ENCODE measurements at places on chromosomes 1 and 21. TPM values are rescaled to one million over a fixed set of nuclear protein-coding genes. Genes with fewer than 3 reads are reported as not detected.

PKNOX1 gene
- 13.7 TPM for total RNA-seq

SLC25A33 gene
- total RNA-seq = 4.0 TPM

LAD1 gene
- not detected for total RNA-seq

GRCh38 chr1:60969971-60970509, 112.3 kb upstream of the NFIA start:
- DNase-seq = peak; percentile 22

DNA sequence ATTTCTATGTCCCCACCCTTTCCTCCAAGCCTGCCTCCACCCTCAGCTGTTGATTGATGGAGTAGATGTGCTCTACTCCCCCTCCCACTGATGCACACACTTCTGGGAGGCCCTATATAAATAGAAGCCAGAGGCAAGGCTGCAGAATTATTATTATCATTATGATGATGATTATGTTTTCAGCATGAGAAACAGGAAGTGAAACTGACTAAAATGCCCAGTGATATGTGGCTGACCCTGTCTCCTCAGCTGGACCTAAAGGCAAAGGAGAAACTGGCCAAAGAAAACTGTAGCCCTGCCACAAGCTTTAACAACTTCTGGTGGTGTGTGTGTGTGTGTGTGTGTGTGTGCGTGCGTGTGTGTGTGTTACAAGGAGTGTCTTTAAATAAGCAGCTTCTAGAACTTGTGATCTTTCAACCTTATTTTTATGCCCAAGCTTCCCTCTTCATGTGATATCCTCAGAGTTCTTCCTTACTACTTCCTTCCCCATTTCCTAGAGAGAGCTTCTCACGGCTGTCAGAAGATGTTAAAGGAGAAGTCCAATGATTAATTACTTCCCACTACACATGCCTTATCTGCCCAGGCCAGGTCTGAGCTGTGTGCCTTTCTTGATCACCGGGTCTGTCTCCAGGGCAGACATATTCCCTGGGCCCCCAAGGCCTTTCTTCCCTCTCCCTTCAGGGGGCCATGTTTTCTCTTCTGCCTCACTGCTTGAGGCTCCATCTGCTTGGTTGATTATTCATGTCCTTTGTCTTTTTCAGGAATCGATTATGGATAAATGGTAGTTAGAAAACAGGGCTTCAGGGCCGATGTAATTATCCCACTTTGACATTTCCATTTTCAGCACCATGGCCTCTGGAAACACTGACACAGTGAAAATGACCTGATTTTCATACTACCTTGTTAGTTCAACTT, 11.6 kb upstream of the MAPKAPK2 start:
- no peak for DNase-seq

DNA sequence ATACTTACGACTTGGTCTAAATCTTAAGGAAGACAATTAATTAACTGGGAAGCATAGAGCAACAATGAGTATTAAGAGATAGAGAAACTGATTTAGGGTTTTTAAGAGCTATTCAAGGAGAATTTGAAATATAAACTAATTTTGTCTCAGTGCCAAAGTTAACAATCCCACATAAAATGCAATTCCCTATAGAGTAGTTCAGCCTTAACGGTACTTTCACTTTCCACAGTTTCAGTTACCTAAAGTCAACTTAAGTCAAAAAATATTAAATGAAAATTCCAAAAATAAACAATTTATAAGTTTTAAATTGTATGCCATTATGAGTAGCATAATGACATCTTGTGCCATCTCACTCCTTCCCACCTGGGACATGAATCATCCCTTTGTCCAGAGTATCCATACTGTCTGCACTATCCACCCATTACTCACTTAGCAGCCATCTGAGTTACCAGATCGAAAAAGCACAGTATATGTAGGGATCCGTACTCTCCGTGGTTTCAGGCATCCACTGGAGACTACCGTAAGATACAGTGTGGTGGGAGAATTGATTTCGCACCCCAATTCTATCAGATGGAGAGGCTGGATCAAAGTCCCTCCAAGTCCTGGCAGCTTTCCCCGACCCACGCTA, 4.8 kb upstream of the SARS1 start:
- DNase-seq = no peak

DNA sequence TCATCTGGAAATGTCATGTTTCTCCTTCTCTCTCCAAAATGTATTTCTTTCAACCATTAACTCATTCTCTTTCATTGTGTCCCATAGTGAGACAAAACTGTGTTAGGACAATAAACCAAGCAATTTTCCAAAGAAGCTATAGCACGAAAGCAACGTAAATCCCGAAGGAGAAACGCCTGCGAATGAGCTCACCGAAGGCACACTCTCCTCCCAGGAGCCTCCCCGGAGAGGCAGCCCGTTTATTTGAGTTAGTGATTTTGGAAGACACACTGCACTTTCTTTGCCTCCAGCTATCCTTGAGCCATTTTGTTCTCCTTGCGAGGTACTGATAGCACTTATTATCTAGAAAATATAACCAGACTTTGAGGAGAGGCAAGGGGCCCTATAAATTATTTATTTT, 41.2 kb downstream of the RSPH1 start:
- no peak for DNase-seq

DNA sequence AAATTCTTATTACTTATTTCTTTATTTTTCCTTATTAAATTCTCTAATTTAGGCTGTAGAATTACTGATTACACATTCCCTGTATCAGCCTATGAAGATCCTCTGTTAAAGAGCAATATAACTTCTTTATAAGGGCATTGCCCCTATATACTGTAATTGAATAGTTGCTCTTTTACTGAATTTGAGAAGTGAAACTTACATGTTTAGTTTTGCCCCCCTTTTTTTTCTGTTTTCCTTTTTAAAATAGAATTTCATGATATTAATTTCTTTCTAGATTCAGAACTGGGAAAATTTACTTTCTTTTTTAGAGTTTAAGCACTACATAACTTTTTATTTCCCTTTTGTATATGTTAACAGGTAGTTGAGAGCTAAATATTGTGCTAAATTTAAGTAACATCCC, 29.5 kb upstream of the PGM1 start:
- DNase-seq = no peak

DNA sequence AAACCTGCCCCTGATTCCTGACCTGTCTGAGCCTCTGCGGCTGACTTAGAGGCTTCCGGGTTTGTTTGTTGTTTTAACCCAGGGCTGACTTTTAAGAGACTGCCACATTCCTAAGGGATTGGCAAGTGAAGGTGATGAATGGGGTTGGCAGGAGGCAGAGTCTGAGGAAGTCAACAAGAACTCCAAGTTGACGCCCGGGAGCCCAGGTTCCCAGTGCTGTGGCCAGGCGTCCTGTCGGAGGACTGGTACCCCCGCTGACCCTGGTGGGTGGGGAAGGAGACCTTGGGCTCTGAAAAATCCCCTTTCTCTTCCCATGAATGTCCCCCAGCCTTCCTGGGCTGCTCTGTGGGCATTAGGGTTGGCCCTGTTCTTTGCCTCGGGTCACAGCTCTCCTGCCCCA, 19.7 kb upstream of the EPS8L3 start:
- DNase-seq = no peak

DNA sequence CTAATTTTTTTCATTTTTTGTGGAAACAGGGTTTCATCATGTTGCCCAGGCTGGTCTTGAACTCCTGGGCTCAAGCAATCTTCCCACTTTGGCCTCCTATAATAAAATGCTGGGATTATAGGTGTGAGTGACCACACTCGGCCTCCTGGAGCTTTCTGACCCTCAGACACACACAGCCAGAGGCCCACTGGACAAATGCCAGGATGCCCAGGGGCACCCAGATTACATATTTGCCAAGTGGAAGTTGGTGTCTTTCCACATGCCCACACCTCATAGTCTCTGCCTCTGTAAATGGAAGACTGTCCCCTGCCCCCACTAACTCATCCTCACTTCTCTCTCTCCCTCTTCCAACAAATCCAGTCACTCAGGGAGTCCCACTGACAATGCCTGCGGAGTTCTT, 63.4 kb upstream of the LRP8 start:
- DNase-seq = no peak

DNA sequence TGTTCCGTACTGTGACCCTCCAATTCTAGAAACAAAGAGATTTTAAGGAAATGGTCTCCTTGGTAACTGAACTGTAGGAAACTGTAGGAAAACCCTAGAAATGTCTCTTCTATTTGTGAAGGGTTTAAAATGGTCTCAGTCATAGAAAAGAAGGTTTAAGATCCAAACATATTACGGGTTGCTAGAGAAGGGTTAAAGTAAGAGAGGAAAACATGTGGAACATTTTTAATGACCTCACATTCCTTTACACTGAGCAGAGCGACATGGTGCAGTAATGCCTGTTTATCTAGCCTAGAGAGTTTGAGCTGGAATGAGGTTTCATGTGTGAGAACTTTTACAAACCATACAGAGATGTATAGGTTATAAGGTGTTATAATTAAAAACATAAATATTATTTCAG, 36.9 kb upstream of the C1orf105 start:
- no peak for DNase-seq

GRCh38 chr1:182762536-182762935, 27.0 kb upstream of the NPL start:
- DNase-seq = no peak

All from hematopoietic multipotent progenitor cell (in vitro differentiated cells).